ENCODE measurements at places on chromosomes 16 and 17.

DNA sequence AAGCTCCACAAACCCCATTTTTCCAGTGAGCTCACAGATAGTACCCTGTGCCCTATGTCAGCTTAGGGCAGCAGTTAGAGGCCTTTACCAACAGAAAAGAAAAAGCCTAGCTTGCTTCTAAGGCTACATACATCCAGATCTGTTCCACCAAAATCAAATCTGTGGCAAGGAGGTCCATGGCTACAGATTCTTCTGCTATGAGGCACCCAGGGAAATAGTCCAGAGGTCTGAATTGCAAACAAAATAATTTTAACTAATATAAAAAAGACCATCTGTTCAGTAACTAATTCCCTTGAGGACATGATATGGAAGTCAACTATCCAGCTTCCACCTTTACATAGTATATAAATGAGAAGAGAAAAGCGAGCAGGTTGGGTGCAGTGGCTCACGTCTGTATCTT lies 129.3 kb downstream of the PARN start:
- no peak for DNase-seq

DNA sequence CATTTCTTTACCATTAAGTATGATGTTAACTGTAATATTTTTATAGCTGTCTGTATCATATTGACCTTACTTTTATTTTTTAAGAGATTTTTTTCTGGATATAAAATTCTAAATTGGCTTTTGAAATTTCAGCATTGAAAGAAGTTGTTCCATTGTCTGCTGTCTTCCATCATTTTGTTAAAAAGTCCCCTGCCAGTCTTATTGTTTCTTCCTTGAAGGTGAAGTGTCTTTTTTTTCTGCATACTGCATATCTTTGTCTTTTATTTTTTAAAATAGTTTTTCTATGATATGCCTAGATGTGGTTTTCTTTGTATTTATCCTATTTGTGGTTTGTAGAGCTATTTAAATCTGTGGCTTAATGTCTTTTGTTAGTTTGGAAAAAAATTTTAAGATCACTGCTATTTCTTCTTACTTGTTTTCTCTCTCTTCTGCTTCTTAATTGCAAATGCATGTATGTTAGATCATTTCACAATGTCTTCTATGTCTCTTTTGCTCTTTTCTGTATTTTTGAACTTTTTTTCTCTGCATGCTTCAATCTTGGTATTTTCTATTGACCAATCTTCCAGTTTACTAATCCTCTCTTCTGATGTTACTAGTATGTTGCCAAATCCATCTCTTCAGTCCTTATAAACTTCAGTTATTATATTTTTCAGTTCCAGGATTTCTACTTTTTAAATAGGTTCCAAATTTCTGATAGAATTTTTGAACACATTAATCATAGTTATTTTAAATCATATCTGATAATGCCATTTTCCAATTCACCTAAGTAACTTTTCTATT lies 20.2 kb downstream of the IL21R start:
- DNase-seq: no peak

- DNase-seq: no peak
Measured at GRCh38 chr17:40846515-40847144, 20.4 kb downstream of the KRT12 start.

DNA sequence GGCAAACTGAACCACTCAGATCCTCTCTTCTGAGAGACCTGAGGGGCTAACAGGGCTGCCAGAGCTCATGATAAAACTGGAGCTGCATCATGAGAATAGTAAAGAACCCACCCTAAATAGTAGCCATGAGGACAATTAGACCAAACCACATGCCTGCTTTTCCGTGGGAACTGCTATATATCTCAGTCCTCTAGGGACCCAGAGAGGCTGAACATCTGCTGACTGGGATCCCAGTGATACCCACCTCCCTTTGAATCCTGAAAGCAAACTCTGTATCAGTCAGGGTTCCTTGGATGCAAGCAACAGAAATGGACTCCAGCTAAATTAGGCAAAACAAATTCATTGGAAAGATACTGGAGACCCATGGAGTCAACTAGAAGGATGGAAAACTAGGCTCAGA lies 6.5 kb downstream of the MT1X start:
- no peak for DNase-seq

GRCh38 chr16:21703589-21704174 lies 39.9 kb downstream of the OTOA start:
- DNase-seq: no peak

DNA sequence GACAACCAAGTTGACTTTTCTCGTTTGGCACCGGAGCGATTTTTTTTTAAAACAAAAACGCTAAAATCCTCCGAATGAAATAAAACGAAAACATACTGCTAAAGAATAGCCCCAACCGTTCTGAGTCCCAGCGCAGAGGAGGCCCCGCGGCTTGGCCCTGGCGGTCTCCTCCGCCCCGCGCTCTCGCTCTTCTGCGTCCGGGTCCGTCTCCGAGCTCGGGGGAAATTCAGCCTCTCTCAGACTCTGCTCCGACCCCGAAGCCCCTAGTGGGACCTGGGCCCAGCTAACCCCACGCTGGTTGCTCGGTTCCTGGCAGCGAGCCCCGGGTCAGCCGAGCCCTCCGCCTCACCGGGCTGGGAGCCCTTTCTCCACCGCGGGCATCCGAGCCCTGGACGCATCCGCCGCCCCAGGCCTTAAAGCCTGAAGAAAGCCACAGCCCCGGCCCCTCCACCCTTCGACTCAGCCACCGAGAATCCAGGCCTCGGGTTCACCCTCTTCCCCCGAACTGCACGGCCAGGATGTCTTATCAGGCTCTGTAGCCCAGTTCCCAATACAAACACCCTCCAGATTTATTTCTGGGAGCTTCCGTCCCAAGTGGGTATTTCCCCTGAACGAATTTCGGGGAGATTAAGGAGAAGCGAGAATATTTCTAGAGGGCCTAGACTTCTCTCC lies 1.2 kb downstream of the TBX2 start:
- DNase-seq: no peak

DNA sequence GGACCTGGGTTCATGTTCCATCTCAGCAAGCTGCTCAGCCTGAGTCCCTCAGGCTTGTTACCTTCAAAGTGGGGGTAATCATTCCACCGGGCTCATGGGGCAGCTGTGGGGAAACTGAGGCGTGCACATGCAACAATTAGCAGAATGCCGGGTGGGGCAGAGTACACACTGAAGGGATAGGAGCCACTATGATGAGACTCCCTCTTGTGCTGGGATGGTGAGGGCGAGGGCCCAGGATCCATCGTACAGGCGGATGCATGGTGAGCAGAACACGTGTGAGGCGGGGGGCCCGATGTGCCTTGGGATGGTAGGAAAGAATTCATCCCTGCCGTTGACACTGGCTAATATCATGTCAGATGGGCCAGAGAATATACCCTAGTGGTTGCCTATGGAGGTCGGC lies 25.5 kb upstream of the MAP3K14 start:
- DNase-seq: no peak

All from activated T-cell treated with anti-CD3 and anti-CD28 coated beads, Interleukin-2, amount 50 U/mL, for 72 hours (primary cell).